ENCODE measurements at places on chromosomes 1 and 21.
A peak's percentile ranks its signal among the peaks of the same experiment; 100 is the strongest.

DNA sequence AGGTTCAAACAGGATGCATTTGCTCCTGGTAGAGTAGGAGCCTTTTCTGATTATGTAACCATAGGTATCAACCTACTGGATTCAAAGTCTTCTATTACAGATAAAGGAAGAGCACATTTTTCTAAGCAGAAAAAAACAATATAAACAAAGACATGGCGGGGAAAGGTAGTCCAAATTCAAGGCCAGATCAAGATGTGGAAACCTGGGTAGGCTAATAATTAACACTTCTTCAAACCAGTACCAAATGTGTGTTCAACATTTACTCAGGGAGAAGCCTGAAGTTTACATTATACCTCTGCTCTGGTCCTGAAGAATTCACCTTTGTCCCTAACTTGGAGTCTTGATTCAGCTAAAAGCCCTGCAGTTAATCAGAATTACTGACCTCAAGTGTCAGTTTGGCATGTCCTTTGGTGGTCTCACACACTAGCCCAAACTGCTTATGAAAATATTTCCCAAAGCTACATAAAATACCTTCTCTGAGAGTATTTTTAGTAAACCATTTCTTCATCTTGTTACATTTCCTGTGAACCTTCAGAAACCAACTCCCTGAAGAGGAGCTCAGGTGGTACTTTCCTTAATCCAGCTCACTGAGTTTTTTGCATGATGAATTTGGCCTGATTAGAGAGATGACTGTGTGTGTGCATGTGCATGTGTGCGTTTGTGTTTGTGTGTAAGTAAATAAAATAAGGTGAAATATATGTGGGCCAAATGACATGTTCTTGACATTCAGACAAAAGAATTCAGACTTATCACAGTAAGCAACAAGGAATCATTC is 70.2 kb downstream of the TOR3A start:
- no peak for DNase-seq

GRCh38 chr1:165827268-165828102 is at the start of gene UCK2:
Gene UCK2 (plus strand): TSS chr1:165827614. CDS start chr1:165827834, 220 bp downstream.
- DNase-seq, result peak; percentile 68

GRCh38 chr1:24503870-24504523 is 1.4 kb downstream of the RCAN3 start:
- DNase-seq, result no peak

DNA sequence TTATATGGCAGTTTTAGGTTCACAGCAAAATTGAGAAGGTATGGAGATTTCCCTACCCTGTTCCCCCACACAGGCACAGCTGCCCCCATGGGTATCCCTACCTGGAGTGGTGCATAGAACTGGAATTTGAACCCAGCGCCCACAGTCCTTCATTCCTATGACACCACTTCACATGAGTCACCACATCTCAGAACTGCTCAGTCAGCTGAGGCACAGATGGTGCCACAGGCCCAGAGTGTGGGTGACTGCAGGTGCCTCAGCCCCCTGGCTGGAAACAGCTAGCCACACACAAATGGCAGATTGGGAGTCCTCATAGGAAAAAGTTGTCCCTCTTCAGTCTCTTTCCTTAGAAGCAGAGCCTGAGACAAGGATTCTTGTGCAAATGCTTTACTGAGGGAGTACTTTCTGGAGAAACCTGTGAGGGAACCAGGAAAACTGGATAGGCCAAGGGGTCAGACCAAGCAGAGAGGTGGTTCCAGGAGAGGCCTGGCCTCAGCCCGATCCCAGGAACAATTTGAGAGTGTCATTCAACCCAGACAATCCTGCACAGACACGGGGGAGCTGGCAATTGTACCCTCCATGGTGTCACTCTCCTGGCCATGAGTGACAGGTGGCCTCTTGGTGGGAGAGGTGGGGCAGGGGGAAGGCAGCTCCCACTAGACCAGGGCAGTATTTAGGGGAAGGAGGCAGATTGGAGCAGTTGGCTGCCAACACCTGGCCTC is 6.9 kb downstream of the PLA2G2D start:
- no peak for DNase-seq

- DNase-seq, result no peak
These were observed 9.1 kb downstream of the PPFIA4 start for GRCh38 chr1:203035111-203036000.

DNA sequence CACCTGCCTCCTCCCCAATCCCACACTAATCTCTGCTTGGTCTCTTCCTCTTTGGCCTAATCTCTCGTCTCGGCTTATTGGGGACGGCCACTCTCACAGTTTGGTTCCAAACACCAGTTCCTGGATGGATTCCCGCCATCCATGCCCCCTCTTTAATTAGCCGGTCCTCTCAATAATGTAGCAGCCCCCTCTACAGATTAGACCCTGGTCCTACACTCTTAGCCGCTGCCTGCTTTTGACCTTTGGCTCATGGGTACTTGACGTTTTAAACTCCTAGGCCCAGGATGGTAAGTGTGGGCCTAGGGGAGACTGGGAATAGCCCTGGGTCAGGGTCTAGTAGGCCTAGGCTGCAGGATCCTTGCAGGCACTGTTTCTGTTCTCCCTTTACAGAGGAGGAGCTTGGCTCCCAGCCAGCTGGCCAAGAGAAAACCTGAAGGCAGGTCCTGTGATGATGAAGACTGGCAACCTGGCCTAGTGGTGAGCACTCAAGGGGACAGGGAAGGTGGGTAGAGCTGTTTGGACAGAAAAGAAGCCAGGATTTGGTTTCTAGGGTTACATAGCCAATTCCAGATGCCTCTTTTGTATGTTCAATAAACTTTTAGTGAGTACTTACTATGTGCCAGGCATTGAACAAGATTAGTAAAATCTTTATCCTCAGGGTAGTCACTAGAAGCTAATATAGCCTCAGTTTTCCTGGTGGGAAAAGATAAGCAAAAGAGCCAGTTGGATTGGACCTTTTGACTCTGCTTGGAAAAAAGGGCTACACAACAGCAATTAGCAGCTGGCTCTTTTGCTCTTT is 758 bp downstream of the RAD54L start:
- no peak for DNase-seq

DNA sequence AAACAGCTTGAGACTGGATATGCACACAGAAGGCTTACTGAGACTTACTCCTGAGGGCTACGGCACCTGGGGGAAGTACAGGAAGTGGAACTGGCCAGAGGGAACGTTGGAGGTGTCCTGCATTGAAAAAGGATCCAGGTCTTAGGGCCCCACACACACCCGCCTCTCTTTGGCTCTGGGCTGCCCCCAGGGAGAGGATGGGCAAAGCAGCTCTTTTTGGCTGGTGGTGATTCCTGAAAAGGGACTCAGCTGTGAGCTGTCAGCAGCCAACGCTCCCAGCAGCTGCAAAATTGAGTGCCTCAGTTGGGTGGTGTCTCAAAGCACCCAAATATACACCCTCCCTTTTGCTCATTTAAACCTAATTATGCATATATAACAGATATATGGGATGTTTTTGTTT is 213.2 kb downstream of the TNR start:
- no peak for DNase-seq

GRCh38 chr1:180934563-180934962 is 21.9 kb downstream of the KIAA1614 start:
- DNase-seq, result no peak

DNA sequence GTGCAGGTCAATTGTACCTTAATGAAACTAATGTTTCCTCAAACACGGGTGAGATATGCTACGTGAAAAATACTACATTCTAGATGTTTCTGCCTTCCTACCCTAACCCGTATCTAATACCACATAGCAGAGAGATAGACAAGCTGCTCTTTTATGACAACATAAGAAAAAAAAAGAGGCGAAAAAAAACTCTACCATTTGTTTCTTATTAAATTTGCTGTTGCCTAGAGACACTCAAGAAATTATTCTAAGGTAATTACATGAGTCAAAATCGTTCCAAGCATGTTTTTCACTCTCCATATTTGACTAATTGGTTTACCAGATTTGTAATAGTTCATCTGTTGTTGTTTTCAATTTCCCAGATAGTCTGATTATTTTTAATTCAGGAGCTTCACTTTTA is 27.4 kb downstream of the PALMD start:
- DNase-seq, result no peak

- DNase-seq, result no peak
These were observed 179.8 kb downstream of the HS2ST1 start for GRCh38 chr1:87094238-87094637.

DNA sequence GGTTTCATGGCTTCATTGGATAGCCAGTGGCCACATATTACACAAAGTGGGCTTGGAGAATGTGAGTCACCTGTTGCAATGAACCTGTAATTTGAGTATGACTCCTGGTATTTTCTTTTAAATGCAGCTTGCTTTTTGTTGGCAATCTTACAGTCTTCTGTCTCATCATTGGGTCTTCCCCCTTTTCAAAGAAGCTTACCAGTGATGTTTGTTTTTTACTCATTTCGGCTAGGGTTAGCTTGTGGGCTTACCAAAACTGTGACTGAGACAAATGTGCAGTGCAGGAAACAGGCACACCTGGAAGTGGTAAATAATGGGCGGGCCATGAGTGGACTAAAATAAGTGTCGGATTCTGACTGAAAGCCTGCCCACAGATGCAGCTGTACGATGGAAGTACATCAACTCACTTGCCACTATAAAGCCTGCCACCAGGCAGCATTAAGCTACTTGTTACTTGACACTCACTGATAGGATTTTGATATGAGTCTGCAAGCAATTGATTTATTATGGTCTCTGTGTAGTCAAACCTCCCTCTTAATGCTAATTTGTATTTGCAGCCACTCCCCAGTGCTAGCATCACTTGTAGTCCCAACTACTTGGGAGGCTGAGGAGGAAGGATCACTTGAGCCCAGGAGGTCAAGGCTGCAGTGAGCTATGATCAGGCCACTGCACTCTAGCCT is 4.2 kb downstream of the HHAT start:
- DNase-seq, result peak; percentile 21

DNA sequence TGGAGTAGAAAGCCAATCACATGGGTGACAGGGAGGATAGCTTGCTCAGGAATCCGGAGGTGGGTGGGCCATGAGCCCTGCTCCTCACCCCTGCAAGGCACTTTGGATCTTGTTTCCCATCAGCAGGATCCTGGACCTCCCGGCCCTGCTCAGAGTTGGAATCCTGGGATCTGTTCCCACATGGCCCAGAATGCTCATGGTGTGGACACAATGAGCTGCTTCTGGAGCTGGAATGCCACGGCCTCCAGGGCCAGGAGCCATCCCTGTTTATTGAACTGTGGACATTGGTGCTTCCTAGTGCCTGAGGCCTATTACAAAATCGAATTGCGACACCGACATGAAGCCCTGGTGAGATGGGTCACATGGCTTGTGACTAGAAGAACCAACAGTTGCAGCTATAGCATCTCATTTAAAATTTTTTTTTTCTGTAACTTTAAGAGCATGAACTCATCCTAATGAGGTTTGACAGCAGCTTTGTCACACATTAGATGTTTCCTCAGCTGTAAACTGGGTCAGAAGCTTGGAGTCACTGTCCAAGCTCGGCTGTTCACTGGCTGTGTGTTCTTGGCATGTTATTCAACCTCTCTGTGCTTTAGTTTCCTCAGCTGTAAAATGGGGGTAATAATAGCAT is 40.4 kb upstream of the GOLT1A start:
- DNase-seq, result peak; percentile 15

- no peak for DNase-seq
These were observed 7.3 kb upstream of the CTRC start for GRCh38 chr1:15430787-15431570.

- no peak for DNase-seq
These were observed 187.4 kb upstream of the ATP1B1 start for GRCh38 chr1:168918860-168919741.

- DNase-seq, result peak; percentile 90
These were observed 68.4 kb downstream of the LUZP1 start for GRCh38 chr1:23100074-23100748.

DNA sequence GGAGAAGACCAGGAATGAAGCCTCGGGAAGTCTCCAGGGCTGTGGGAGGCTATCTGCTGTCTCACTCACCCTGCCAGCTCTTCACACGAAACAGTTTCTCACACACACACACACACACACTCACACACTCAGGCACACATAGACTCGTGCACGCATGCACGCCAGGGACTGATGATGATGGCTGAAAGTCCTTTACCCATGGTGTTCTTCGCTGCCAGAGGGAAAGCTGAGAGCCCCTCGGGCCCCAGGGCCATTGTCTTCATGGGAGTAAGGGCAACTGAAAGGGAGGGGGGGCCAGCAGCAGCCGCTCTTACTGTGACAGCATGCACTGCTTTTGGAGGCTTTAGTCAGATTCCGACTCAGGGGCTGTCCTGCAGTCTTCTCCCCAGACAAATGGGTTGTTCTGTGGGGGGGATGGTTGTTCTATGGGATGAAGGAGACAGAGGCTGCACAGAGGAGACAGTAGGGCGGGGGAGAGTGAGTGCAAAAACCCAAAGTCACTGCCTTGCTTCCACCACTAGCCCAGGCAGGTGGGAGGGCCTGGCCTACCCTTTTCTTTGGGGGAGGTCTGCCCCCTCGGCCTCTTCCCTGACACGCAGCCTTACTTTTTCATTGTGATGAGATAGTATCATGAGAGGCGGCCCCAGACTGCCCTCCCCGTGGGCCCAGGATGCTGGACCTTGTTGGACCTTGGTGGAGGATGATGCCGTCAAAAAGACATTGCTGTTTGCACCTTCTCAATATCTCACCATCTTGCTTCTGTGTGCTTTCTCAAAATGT is 29.0 kb downstream of the STUM start:
- no peak for DNase-seq

DNA sequence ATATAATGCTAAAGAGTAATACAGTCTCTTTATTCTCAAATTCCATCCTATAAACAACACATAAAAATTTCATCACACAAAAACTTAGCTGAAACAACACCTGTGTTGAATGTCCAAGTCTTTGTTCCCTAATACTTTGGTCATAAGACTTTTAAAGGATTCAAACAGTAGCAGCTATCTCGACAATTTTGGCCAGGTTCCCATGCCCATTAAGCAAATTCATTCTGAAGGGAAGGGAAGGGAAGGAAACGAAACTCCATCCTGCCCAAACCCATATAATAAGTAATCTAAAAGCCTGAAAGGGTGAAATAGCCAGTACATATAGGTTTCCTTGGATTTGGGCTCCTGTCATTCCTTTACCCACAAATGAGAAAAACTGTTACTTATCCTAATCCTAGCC is 7.5 kb downstream of the IVNS1ABP start:
- DNase-seq, result no peak

DNA sequence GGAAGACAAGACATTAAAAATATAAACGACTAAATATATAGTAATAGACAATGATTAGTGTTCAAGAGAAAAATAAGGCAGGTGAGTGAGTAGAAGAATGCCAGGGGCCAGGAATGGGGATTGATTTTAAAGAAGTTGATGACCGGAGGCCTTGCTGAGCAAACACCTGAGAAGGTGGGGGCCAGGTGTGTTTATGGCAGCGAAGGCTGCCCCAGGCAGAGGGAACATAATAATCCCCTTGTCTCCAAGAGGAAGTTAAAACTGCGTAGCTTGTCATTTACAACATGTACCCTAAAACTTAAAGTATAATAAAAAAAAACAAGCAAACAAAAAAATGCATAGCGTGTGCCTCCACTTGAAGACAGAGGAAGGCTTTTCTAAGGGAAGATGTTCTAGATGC is 220.3 kb downstream of the URB2 start:
- DNase-seq, result no peak

GRCh38 chr1:110210604-110211495 is 736 bp downstream of the KCNC4 start:
- no peak for DNase-seq
